ENCODE measurements at places on chromosomes 6 and 20.

DNA sequence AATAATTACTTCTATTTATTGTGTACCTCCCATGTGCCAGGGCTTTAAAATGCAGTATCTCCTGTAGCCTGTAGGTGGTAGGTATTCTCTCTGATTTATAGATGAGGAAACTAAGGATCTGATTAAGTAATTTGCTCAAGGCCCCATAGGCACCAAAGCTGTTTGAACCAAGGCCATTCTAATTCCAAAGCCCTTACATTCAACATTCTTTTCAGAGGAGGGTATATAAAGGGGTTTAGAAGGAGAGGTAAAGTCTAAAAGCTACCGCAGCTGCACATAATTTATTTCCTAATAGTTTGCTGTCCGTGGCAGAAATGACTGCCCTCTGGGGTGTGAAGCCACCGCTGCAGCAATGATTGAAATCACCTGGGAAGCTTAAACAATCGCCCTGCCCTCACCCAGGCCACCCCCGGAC lies 95.0 kb upstream of the FAM8A1 start:
- DNase-seq: no peak

- no peak for DNase-seq
These were observed 255.1 kb upstream of the JAG1 start for GRCh38 chr20:10928841-10929421.

GRCh38 chr6:26295691-26296555 lies 69.1 kb upstream of the BTN3A2 start:
- no peak for DNase-seq

- no peak for DNase-seq
These were observed 67.3 kb upstream of the MAP3K7 start for GRCh38 chr6:90654166-90654565.

- DNase-seq: no peak
These were observed 143.4 kb downstream of the BCKDHB start for GRCh38 chr6:80249897-80250296.

- DNase-seq: no peak
These were observed 172.2 kb upstream of the THBS2 start for GRCh38 chr6:169425628-169426370.

- no peak for DNase-seq
These were observed 372.3 kb downstream of the EPHA7 start for GRCh38 chr6:93047033-93047432.

DNA sequence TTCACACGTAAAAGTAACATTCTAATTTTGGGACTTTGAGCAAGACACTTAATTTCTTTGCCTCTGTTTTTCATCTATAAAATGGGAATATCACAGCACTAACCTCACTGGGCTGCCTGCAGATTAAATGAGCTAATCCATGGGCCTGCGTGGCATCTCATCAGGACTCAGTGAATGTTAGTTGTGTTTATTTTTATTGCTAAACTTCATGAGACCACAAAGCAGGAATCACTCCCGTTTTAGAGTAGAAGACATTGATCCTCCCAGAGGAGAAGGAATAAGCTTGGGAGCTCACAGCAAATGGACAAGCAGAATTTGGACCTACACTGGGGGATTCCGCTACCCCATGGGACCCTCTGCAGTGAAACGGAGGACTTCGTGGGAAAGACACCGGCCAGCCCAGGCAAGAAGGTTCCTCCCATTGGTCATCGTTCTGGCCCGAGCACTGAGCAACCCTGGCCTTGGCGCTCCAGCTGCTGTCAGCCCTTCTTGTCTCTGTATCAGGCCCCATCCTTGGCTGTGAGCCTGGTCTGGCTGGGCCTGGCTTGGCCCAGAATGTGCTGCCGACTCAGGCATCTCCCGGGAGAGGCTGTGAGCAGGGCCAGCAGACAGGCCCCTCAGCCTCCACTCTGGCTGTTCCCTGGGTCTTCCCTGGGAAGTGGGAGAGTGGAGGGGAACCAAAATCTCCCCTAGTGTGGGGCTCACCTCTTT lies 79.8 kb downstream of the NFATC2 start:
- no peak for DNase-seq

DNA sequence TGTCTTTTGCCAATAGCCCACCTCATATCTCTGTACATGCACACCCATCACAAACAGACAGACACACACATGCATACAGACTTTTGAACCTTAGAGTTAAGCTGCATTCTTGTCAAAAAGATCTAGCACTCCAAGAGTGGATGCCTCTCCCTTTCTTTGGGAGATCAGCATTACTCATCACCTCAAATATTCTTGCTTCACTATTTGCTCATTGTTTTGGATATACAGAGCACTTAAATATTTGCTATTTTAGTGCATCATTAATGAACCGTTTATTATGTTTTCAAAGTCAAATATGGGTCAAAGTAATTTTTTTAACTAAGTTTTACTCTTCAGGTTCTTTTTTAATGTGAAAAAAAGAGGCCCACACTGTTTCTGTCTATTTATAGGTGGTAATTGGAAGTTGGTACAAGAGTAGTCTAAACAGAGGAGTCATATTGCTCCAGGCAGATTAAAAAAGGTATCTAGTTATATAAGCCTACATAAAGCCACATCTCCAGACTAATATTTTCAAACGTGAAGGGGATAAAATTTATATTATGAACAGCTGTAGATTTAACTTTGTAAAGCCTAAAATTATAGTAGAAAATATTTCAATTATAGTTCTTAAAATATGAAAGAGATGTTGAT lies 102.6 kb downstream of the FLRT3 start:
- DNase-seq: no peak

GRCh38 chr6:130223508-130223907 lies 757 bp upstream of the SAMD3 start:
- DNase-seq: peak; percentile 49

GRCh38 chr6:1263850-1264377 lies 48.0 kb upstream of the FOXQ1 start:
- DNase-seq: no peak

DNA sequence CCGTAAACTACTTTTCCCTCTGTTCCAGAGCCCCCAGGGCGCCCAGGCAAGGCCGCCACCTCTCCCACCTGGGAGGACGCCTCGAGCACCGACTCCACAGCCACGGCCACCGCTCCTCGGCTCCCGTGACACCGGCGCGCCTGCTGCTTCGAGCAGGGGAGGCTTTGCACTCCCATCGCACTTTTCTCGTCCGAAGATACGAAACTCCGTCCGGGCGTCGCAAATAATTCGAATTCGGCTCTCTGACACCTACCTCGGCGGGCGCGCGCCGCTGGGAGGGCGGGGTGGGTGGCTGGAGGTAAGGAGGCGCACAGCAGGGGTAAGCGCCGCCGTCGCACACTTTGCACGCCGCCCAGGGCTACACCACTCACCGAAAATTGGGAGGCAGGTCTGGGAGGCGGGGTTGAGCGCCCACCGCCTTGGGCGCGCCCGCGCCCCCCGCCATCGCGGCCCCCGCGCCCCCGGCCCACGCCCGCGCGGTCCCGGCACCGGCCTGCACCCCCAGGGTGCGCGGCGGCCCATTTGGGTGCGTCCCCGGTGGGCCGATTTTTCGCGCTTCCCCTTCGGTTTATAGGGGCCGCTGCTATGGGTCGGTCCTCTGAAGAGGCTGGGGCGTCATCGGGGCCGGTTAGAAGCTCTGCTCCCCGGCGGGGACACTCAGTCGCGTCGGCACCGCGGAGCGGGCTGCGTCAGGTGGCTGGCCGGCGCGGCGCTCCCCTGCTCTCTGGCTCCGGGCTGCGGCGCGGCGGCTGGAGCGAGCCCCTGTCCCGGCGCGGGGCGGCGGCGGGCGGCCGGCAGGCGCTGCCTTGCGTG lies 36.2 kb downstream of the GNAS start:
- DNase-seq: peak; percentile 76

GRCh38 chr20:35011589-35012226 lies 56.0 kb downstream of the MYH7B start:
- DNase-seq: no peak

GRCh38 chr20:9837634-9838033 lies 1.2 kb downstream of the PAK5 start:
- DNase-seq: no peak

- DNase-seq: no peak
These were observed 15.9 kb downstream of the BCL2L1 start for GRCh38 chr20:31706607-31707257.

DNA sequence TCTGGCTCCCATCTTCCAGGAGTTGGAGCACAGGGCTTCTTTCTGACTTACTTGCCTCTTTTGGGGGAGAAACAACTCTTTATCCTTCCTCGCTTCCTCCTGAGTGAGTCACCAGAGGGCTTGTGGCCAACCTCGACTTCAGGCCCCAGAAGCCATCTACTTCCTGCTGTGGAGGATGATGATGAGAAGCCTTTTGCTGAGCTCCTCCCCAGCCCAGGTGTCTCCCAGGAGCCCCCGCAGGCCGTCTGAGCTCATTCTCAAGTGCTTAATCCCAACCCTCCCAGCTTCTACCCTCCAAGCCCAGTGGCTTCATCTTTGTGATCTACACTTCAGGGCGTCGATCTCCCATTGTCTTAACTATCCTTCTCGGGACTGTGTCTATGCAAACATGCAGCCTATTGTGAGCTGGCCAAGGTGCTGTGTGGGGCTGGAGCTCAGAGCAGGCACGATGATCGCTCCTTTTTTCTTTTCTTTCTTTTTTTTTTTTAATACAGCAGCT lies 27.9 kb downstream of the SDCBP2 start:
- DNase-seq: peak; percentile 19

DNA sequence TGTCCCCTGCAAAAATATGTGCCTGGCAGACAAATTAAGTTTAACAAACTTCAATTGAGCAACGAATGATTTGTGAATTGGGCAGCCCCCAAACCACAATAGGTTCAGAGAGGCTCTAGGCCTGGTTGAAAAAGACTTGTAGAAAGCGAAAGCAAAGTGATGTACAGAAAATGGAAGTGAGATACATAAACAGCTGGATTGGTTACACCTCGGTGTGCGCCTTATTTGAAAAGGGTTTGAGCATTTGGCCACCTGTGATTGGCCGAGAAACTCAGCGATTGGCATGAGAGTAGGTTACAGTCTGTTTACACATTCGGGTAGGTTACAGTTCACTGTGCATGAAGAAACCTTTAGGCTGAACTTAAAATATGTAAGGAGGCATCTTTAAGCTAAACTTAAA lies 136.9 kb downstream of the CD83 start:
- DNase-seq: no peak

GRCh38 chr6:81996414-81996813 lies 243.9 kb upstream of the TENT5A start:
- DNase-seq: no peak

DNA sequence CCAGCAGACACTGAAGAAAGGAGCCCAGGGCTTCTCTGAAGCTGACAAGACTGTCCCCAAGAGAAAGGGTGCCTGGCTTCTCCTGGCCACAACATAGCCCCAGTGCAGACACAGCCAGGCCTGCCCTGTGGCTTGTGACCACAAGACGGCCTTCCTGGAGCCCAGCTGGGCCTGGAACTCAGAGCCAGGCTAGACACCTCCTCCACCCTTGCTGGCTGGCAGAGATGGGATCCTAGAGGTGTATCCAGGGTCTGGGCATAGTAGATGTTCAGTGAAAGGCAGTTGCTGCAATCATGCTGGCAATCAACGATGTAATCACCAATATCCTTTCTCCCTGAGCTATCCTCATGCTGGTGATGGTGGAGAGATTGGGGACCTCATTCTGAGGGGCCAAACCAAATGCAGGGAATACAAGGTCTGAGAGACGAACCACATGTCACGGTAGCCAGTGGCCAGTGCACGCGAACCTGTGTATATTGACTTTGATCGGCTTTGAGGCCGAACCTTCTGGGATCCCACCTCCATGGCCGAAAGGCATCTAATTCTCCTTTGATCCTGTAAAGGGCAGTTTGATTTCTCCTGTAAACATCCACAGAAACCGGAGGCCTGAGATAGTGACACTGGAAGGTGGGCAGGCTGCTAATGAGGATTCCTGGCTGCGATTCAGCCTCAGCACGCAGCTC lies 115.2 kb downstream of the PSMB1 start:
- DNase-seq: no peak

- no peak for DNase-seq
These were observed 26.9 kb downstream of the FIG4 start for GRCh38 chr6:109717971-109718370.
